ENCODE measurements at places on chromosomes 11 and 22.

DNA sequence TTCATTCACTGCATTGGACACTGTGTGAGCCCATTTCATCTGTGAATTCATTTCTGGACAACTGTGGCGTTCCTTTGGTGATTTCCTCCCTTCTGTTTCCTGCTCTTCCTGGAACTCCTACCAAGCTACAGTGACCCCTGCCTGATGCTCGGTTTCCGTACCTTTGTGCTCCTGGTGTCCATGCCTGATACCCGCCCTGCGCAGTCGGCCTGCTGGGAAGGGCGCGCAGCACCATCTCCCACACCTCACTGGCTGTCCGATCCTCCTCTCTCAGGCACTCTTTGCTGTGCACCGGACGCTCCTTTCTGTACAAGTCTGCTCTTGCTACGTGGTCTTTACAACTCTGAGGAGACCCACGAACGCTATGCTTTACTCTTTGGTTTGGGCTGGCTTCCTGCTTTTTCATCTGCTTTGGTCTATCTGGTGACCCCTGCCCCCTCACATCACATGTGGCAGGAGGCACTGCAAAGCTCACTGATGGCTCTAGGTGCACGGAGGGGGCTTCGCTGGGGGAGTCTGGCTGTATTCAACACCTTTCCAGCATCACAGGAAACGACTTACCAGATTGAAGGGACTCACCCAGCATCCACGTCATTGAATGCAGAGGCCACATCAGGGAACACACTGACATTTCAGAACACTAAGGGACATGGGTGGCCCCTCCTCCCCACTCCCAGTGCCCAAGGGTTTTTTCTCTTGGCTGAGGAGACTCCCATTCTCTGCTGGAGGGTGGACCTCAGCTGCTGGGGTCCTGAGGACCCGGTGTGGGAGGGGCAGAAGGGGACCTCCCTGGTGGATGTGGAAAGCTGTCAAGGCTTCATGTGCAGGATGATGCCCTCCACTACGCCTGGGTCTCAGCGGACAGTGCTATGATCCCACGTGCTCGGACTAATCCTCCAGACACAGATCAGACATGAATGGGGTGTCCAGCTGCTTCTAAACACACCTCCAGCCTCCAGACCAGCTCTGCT lies 27.0 kb upstream of the MOB2 start:
- DNase-seq: no peak

- no peak for DNase-seq
These were observed 64.3 kb upstream of the IGLL5 start for GRCh38 chr22:22823131-22823810.

- DNase-seq: no peak
These were observed 104.0 kb upstream of the TOP3B start for GRCh38 chr22:22086501-22087158.

DNA sequence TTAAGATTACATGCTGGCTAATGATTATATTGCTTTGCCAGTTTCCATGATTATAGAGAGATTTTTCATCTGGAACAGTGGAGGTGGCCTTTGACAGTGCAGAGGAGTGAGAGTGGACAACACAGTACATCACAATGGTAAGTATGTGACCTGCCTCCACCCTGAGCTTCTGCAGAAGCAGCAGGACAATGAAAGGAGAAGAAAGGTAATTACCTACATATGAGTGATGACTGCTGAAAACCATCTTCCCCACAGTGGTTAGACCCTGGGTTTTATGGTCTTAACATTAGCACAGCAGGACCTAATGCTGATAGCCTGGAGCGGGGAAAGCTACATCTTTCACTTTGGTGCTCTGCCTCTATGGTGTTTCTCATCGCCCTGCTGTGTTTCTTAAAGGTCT lies 454.7 kb upstream of the DDI1 start:
- no peak for DNase-seq

- peak; percentile 61 for DNase-seq
These were observed 36.6 kb upstream of the VPREB1 start for GRCh38 chr22:22207845-22208564.

- DNase-seq: no peak
These were observed 59.0 kb upstream of the PDE3B start for GRCh38 chr11:14584595-14584994.

DNA sequence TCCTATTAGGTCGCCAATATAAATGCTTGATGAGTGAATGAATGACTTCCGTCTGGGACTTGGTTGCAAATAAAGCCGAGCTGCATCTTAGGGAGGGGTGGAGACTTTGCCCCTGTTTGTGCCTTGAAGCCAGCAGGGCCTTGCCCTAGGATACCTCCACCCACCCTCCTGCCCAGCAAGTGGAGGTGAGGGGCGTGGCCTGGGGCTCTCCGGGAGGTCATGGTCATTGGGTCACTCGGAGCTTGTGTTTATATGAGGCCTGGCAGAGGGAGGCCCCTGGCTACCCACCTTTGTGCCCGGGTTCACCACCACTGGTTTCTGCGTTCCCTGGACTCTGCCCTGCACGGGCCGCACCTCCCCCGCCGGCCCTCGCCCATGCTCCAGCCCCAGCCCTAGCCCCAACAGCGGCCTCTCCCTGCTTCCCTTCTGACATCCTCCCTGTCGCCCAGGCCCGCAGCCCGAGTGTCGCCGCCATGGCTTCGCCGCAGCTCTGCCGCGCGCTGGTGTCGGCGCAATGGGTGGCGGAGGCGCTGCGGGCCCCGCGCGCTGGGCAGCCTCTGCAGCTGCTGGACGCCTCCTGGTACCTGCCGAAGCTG lies 4.3 kb downstream of the MPST start:
- DNase-seq: no peak

DNA sequence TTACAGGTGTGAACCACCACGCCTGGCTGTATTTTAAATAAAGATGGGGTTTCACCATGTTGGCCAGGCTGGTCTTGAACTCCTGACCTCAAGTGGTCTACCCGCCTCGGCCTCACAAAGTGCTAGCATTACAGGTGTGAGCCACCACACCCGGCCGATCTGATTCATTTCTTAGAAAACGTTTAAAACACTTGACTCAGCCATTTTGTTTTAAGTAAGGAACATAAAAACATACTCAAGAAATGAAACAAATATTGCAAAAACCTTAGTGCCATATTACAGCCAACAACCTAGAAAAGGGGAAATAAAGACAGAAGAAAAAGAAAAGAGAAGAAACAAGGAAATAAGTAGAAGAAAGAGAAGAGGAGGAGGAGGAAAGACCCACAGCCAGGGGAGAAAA lies 17.4 kb downstream of the LRFN4 start:
- DNase-seq: no peak

DNA sequence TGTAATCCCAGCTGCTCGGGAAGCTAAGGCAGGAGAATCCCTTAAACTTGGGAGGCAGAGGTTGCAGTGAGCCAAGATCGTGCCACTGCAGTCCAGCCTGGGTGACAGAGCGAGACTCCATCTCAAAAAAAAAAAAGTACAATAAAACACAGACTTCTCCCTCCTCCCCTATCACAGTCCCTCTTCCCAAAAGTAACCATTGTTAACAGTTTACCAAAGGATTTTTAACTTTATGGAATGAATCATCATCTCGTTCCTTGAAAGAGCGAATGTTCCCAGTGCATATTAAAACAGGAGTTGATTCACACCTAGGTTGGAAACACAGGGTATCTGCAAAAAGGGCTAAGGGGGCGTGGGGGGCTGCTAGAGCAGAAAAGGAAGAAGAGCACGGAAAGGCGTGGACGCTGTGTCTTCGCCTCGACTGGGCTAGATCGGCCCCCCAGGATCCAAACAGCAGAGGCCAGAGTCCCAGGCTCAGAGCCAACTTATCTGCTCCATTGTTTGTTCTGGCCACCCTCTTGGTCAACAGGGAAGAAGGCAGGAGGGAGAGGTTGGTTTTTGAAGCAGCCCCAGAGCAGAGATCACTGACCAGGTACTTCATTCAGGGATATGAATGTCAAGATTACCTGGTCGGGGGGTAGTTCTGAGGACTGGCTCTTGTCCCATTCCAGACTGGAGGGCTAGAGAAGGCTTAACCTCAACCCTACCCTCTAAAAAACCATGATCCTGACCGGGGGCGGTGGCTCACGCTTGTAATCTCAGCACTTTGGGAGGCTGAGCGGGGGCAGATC lies 2.1 kb upstream of the AHNAK start:
- DNase-seq: no peak

DNA sequence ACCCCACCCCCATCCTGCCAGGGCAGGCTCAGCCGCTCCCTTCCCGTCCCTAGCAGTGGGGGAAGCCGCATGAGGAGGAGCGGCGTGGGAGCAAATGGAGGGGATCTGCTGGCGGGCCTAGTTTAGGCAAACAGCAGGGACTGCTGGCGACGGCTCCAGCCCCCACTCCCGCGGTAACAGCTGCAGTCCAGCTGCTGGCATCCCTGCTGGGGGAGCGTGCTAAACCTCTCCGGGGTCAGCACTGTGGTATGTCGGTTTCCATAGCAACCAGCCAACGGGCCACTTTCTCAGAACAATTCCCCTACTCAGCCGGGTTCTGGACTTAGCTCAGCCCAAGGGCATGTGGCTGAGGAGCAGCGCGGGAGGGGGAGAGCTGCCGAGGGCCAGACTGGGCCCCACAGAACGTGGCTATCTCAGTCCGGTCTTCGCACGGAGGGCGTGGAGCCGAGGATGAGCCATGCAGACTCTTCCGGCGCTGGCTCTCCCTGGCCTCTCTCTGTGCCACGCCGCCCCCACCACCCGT lies 98.8 kb downstream of the PKNOX2 start:
- no peak for DNase-seq

- no peak for DNase-seq
These were observed 39.3 kb downstream of the ALX4 start for GRCh38 chr11:44270403-44271273.

DNA sequence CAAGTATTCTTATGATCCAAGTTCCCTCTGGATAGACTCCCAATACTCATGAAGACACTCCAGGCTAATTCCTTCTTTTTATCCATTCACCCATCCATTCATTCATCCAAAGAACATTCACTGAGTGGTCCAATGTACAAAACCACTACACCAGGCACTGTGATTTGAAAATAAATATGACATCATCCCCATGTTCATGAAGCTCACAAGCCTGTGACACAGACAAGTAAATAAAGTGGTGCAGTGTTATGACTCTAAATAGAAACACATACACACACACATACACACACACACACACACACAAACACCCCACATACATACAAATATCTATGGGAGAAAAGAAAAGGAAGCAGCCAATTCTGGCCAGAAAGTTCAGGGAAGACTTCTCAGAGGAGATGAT lies 35.5 kb downstream of the MTMR2 start:
- DNase-seq: no peak

DNA sequence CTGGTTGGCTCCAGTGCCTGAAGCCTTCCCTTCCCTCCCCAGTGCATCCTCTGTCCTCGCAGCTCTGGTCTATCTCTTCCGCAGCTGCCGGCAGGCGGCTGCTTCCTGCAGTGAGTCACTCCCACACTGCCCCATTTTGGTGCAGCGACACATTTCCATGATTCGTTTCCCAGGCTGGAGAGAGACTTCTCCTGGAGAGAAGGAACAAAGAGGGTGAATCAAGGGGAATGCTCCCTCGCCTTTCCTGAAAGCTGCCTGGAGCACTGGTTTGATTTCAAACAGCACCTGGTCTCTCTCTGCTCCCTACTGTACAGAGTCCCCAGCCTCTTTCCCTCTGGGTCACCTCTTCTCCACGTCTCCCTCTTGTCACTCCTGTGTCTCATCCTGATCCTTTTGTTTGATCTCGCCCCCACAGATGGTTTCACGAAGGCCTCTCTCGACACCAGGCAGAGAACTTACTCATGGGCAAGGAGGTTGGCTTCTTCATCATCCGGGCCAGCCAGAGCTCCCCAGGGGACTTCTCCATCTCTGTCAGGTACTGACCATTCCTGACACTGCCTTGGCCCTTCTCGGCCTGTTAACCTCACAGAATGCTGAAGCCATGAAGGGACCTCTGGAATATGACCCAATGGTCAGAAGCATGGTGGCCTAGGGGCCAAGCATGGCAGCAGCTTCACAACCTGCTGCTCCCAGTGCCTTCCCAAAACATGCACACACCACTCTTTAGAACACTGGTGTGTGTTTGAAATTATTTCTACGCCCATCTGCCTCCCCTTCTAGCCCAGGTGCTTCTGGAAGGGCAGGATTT lies at the start of gene TMA7B:
Gene TMA7B, plus strand, starts transcription at position 758 of the 808 bp plus-strand sequence. CDS start 3,978 bp downstream, outside the sequence.
- no peak for DNase-seq

DNA sequence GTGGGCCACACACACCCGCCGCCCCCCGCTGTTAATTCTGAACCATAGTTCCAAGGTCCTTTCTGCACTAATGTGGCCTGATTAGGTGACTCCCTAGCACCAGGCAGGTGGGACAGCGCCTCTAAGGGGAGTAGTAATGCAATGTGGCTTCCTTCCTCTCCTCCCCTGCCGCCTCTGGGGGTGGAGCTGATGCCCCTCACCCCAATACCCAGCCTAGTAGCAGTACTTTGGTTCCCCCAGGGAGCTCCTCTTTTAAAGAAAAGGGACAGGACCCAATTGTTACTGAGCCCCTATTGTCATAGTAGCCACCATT lies 14.4 kb downstream of the RTN4RL2 start:
- DNase-seq: no peak

- DNase-seq: no peak
These were observed 45.0 kb downstream of the TEAD1 start for GRCh38 chr11:12719221-12719620.

DNA sequence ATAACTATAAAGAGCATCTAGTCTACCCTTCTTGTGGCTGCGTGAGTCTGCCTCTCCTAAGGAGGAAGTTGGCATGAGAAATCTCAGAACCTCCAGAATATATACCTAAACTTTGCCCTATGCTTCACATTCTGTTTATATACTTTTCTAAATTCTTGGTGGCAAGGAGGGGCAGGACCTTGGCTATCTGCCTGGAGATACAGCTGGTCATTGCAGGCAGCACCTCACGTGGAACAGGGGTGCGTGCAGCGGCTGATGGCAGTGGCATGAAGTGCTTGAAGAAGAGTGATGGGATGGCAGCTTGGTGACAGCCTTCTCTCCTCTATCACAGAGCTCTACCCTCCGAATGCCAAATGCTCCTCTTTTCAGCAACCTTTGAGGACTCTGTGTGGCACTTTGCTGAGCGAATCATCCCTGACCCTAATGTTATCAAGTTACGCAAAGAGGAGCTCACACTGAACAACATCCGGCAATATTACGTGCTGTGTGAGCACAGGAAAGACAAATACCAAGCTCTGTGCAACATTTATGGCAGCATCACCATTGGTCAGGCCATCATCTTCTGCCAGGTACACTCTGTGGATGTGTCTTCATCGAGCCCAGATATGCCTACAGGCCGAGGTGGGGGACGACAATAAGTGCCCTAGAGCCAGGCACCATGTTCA lies 12.5 kb downstream of the DDX25 start:
- no peak for DNase-seq

GRCh38 chr11:78921509-78921908 lies 346.8 kb upstream of the NARS2 start:
- DNase-seq: no peak

GRCh38 chr11:112000703-112001102 lies 24.5 kb upstream of the DLAT start:
- DNase-seq: no peak

GRCh38 chr11:441043-441417 lies 781 bp downstream of the ANO9 start:
- DNase-seq: no peak

GRCh38 chr11:13252438-13252837 lies 25.2 kb upstream of the BMAL1 start:
- no peak for DNase-seq

- DNase-seq: no peak
These were observed 40.4 kb downstream of the BCR start for GRCh38 chr22:23220485-23221350.

GRCh38 chr11:117478126-117478860 lies 150.6 kb downstream of the CEP164 start:
- DNase-seq: no peak
